Motor neuron (in vitro differentiated cells): ENCODE measurements at places on chromosomes 3 and 15.

DNA sequence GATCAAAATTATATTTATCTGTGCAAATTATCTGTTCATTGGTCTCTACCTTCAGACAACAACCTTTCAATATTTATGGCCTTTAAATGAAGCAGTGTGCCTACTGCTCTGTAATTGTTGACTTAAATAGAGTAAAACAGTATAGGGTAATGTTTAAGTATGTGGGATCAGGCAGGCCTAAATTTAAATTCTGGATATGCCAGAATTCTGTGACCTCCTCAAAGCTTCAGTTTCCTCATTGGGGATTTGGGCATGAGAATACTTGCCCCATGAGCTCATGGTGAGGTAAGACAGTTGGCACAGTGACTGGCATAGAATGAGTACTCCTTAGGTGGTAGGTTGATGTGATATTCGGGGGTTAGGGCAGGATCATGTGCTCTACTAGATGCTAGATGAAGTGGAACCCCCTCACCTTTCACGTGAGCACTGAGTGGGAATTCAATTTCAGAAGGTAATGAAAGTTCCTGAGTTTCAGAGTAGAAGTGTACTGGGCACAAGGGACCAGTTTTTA is 14.9 kb downstream of the ARL8B start:
- ATAC-seq: no peak

DNA sequence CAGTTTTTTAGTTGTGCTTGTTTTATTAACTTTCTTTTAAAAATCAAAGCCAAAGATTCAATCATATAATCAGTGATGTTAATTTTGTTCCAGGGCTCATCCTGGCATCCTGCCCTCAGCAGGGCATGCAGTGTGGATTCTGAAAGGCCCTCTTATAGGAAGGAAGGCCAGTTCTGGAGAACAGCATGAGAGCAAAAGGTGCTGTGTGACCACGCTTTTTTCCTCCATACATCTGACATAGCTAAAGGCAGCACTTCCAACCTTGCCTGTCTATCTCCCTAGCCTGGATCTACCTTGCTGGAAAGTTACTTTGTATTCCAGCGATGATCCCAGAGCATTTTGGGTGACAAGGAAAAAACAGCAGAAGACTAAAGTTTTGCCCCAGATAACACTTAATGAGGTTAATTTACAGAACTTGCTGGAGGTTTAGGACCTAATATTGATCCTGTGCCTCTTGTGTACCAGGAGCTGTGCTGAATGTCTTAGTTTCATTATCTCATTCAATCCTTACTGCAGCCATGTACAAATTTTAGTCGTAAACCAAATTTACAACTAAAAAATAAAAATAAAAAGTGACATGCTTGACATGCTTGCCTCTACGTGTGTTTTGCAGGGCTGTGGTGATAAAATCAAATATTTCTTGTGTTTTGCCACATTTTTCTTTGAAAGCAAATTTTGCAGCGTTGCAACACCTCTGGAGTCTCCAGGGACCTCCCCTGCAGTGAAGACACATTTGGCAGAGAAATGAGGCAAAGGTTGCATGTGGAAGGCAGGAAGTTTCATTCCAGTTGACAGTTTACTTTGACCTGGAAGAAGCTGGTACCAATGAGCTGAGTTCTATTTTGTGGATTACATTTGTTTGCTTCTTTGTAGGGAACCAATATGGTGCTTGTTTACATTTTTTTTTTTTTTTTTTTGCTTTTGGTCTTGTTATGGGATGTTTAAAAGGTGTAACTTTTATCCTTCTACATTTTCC is 13.2 kb downstream of the IL1RAP start:
- no peak for ATAC-seq

GRCh38 chr15:58427987-58428386 is 3.8 kb upstream of the LIPC start:
- ATAC-seq: no peak

GRCh38 chr3:155308831-155309230 is 15.3 kb upstream of the STRIT1 start:
- ATAC-seq: no peak

DNA sequence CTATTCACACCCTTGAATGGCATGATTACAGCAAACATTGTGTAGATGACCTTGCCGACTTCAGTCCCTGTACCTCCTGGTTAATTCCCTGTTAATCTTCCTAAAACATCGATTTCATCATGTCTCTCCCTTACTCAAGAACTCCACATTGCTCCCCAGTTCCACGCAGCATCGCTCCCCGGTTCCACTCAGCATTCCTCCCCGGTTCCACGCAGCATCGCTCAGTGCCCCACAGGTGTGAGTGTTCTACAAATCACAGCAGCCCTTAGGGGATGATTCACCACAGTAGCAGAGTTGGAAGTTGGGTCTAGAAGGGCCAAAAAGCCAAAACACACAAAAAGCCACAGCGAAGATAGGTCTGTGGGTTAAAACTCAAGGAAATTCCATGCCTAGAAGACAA is 8.6 kb upstream of the TNK2 start:
- no peak for ATAC-seq

DNA sequence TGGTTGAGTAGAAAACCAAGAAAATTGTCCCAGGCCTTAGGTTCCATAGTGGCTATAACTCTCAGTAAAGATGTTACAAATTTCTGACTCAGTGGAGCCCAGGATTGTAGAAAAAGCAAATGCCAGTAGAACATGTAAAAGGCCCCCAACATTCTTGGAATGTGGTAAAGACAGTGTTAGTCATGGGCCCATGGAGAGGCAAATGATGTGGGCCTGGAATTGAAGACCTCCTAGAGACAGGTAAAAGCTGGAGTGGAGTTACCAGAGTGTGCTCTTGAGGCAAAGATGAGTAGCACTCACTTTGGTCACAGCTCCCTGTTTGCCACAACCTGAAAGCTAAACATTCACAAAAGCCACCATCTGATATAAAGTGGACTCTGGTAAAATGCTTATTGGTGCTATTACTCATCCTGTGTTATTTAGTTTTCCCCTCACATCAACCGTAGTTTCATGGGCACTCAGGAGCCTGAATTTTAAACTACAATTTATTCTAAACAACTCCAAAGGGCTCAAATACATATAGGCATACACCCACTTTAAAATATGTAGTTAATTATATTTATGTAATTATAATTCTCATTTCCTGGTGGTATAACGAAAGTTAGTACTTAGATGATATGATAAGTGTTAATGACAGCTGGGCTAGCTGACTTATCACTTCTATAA is 359.6 kb upstream of the NECTIN3 start:
- ATAC-seq: no peak

DNA sequence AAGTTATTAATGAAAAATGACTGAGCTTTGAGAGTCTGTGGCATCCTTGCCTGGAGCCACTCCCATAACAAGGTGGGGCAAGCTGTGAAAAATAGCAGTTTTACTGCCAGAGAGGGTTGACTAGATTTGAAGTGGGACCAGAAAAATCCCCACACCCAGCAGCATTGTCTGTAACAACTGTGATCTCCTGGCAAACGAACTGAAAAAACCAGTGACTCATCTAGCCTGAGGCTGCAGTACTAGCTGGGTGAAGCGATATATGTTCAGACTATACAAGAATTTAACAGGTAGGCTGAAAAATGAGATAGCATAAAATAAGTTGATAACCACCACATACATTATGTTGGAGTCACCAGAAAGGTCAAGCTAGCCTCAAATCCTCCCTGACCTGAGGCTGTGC is 64.0 kb downstream of the DPH6 start:
- ATAC-seq: peak; percentile 23

- no peak for ATAC-seq
These were observed 71.9 kb downstream of the MGLL start for GRCh38 chr3:127750226-127751031.

- peak; percentile 24 for ATAC-seq
These were observed 1.1 kb upstream of the MINAR1 start for GRCh38 chr15:79430901-79431635.

DNA sequence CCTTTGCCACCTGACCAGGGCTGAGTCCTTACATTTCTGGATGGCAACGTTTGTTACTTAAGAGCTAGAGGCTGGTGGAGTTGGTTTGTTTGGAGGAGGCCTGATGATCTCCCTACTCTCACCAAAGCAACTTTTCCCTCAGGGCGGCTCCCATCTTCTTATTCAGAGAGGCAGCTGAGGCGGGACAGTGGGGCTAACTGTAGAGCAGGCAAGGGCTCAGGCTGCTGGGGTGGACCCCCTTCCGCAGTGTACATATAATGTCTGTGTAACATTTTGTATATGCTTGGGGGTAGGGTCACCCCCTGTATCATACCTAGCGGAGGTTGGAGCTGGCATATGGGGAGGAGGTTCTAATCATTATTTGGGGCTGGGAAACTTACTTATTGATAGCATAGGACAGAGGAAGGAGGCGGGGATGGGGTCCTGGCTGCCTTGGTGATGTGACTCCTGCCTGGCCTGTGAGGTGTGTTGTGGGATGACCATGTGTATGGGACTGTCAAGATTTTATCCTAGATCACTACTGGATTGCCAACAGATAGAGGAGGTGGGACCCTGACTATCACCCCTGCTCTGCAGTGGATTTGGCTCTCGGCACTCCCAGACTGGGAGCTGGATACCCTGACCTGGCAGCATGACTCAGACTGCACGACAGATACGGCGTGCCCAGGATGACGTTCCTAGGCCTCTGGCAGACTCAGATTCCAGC is 52.5 kb upstream of the UBE2Q2 start:
- ATAC-seq: no peak

DNA sequence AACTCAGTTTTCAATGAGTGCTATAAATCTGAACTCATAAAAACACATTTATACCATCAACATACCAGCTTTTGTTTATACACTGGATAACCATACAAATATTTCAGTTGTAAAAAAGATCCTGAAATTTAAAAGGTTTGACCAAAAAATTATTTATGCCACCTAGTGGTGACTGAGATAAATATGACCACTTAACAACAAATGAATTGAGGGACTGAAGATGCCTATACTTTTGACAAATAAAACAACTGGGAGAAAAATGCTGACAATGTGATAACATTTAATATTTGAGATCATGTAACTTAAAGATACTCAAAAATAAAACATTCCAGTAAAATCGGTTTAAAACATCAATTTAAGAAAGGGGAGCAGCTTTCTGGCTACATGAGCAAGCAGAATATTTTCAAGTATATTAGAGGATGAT is 30.4 kb downstream of the ATG3 start:
- ATAC-seq: no peak

DNA sequence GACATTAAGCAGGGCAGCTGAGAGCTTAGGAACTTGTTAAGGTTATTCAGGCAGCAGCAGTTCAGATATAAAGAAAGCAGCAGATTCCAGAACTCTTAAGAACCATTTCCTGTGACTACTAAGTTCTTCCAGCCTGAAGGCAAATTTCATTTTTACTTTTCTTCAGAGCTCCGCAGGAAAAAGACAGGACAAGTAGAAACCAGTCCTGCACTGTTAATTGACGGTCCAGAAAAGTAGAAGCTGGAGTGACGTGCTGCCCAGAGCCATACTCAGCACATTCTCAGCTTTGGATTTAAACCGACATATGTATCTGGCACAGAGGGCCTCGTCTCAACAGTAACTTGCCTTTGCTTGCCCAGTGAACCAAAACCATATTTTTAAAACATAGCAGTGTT is 219.4 kb upstream of the STRIT1 start:
- ATAC-seq: no peak

DNA sequence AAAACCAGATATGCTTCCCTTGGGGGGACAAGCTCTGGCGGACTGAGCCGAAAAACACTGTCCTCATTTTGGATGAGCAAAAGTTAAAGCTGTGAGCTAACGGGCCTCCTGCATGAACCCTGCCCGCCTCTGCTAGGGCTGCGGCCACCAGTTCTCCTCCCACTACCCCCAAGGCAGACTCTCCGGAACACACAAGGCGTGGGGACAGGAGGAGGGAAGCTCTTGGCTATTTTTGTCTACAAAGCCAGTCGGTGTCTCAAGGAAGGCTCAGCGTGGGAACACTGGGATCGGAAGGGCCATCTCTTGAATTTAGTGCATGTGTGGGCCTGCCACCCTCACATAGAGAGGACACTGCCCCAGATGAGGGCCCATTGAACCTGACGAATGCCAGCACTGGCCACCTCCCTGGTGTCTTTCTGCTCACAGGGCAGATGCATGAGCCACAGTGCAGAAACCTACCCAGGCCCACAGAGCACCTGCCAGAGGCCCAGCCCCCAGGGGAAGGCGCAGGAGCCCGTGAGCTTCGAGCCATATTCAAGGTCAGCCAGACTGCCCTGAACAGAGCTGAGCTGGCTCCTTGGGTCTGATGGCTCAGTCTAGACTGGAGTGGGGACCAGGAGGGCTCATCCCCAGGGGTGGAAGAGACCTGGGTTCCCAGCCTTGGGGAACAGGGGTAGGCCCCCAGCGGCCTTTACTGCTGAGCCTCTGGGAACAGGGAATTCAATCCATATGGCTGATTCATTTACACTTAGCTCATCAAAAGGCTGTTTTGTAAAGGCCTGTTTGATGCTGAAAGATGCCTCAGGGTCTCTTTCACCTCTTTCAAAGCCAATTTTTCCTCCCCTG is 38.3 kb downstream of the HCN4 start:
- no peak for ATAC-seq

- ATAC-seq: peak; percentile 65
These were observed 52.4 kb downstream of the HEG1 start for GRCh38 chr3:125003369-125003853.

- no peak for ATAC-seq
These were observed 1010.8 kb downstream of the FHIT start for GRCh38 chr3:60240492-60240891.

DNA sequence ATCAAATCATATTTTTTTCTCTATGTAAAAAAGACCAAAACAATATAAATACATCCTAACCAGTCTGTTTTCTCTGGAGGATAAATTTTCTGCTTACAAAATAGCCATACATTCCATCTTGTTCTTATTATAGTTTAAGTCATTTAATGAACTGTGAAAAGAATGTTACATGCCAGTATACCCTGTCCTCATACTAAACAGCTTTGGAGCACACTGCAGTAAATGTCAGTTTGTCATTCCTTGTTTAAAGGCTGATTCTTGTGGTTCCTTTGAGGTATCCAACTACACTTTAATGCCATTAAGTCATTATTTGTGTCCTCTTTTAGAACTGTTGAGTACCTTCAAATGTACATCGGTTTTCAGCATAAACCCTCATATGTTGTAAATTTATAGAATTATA is 52.7 kb upstream of the DCBLD2 start:
- no peak for ATAC-seq

- no peak for ATAC-seq
These were observed 11.4 kb downstream of the ZIC1 start for GRCh38 chr3:147420353-147421183.

GRCh38 chr3:187740421-187741399 is 4.6 kb downstream of the BCL6 start:
- ATAC-seq: peak; percentile 12

- no peak for ATAC-seq
These were observed 45.1 kb downstream of the NOX5 start for GRCh38 chr15:69059557-69059943.

DNA sequence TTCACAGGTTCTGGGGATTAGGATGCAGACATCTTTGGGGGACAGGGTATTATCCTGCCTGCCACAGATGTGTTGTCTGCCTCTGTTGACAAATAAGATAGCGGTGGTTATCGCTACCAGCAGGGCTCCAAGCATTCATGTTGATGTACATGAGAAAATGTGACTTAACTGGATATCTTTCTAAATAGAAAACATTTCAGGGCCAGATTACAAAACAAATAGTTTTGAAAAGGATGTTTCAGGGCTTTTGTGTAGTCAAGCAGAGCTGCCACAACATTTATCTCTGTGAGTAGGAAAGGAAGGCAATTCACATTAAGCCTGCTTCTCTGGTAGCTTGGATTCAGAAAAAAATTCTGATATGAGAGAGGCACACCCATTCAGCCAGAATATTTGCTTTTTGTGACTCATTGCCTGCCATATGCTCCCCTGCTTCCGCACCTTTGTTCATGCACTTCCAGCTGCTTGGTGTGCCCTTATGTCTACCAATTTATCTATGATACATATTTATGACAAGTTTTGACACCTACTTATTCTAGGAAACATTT is 22.8 kb downstream of the PLS1 start:
- ATAC-seq: no peak
